H7 (cell line): ENCODE measurements at places on chromosomes 2 and 18. TPM values are rescaled to one million over a fixed set of nuclear protein-coding genes. Genes with fewer than 3 reads are reported as not detected.

DNA sequence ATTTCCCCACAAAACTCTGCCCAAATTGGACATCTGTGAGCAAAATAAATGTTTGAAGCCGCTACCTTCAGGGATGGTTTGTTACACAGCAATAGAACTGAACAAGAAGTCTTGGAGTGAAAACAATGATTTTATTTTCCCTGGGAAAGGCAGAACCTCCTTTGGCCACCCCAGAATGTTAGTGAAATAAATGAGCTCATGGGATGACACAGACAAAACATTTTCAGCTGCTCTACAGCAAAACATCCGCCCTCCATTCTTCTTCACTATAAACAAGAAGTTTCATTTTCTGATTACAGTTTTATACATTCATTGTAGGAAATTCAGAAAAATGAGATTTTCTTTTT is 4.3 kb upstream of the EFHD1 start:
- DNase-seq: no peak

GRCh38 chr2:144707736-144708326 is 187.9 kb upstream of the ZEB2 start:
- DNase-seq: no peak

The TEX44 gene
- total RNA-seq: not detected in 2 replicates

The PCARE gene
- total RNA-seq: not detected in 2 replicates

DNA sequence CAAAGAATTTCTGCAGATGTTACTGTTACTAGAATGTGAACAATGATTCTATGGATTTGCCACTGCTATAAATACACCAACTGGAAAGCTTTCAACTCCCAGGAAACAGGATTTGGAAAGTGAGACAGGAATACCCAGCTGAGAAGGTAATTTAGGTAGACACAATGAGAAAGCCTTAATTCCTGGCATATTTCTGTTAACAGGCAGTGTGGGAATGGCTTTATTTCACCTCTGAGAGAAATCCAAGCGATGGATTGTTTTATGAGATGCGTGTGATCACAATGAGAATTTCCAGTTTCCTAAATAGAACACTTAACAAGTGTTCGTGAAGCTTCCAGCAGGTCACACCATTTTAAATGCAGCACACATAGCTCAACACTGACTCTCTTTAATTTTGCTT is 133.0 kb downstream of the SLC8A1 start:
- no peak for DNase-seq

DNA sequence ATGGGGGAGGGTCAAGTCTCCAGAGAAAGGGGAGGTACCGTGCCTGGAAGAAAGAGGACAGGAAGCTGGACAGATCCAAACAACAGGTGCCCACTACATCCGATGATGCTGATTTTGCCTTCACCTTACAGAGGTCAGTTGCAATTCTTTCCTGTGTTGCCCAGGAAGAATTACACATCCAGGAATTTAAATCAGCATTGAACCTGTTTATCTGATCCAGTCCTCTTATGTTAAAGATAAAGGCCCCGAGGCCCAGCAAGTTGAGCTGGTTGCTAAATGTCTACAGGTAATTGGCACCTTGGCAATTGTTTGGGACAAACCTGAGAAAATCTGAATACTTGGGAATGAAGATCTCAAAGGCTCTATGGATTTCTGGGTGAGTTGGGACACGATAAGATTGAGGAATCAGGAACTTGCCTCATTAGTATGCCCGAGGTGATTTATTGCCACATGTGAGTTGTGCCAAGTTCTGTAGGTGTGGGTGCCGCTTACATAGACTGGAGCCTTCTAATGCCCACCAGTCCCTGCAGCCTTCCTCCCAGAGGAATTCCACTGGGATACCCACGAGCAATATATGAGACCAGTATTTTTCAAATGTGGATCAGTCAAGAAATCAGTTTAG is 6.9 kb upstream of the CNNM4 start:
- DNase-seq: no peak

- DNase-seq: no peak
Observed at GRCh38 chr2:68469935-68470334, 2.5 kb downstream of the APLF start.

DNA sequence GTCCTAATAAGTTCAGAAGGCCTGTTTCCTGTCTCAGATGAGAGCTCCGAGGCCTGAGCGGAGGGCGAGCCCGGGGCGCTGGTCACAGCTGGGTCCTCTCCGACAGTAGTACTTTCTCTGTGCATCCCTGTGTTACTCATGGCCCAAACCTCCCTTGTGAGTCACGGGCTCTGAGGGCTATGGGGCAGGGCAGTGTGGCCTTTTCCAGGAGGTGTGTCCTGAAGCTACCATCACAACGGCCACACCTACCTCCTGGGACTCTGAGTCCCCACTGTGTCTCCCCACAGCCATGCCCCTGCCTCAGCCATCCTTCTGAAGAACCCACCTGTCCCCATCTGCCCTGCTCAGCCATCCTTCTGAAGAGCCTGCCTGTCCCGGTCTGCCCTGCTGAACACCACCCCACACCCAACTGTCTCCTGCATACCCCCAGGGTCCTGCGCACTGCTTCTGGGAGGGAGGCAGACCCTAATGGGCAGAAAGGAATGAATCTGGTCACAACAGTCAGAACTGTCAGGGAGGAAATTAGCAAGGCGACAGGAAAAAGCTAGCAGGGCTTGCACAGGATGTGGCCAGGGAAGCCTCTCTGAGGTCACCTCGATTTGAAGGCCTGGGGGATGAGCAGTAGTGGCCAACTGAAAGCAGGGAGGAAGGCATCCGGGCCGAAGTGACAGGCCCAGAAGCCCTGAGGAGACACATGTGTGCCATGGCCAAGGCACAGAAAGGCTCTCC is 145.4 kb upstream of the RIOK3 start:
- DNase-seq: no peak

The GTF2A1L gene
- total RNA-seq: 1.7 and 2.5 TPM in 2 replicates

DNA sequence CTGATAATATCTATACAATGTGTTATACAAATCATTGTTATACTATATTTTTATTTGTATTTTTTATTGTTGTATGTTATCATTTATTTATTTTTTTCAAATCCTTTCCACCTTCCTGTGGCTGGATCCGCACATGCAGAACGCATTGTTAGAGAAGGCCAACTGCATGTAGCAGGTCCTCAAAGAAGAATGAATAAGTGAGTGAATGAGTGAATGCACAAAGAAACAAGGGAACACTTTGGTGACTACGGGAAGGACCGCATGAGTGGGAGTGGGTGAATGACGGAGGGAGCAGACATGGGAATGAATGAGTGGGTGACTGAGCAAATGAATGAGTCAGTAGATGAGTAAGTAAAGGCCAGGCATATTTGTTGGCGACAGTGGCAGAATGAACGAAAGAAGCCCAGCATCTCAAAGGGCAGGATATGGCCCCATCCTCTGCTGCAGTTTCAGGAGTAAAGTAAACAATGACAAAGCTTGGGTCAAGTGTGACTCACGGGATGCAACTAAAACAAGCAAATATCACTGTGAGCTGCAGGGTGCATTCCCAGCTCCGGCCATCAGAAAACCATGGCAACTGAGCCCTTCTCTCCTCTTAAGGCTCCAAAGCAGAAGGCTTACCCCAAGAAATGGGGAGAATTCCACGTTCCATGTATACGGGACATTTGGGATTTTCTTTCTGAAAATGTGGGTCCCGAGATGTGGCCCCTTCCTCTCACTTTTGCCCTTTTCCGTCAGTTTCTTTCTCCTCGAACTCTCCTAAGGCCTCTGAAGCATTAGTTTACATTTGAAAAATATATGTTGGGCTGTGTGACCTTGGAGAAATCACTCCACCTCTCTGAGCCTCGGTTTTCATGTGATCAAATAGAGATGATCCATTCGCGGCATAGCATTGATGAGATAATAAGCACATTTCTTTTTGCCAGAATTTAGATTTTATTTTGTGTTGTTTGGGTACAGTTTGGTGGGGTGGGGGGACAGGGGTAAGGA is 24.5 kb downstream of the KCNF1 start:
- DNase-seq: peak; percentile 76
